ENCODE measurements at places on chromosomes 4 and X.
A peak's percentile ranks its signal among the peaks of the same experiment; 100 is the strongest.

GRCh38 chr4:8532245-8532781 is 47.9 kb upstream of the GPR78 start:
- no peak for ATAC-seq

GRCh38 chr4:105184316-105184980 is 37.8 kb downstream of the TET2 start:
- no peak for ATAC-seq

DNA sequence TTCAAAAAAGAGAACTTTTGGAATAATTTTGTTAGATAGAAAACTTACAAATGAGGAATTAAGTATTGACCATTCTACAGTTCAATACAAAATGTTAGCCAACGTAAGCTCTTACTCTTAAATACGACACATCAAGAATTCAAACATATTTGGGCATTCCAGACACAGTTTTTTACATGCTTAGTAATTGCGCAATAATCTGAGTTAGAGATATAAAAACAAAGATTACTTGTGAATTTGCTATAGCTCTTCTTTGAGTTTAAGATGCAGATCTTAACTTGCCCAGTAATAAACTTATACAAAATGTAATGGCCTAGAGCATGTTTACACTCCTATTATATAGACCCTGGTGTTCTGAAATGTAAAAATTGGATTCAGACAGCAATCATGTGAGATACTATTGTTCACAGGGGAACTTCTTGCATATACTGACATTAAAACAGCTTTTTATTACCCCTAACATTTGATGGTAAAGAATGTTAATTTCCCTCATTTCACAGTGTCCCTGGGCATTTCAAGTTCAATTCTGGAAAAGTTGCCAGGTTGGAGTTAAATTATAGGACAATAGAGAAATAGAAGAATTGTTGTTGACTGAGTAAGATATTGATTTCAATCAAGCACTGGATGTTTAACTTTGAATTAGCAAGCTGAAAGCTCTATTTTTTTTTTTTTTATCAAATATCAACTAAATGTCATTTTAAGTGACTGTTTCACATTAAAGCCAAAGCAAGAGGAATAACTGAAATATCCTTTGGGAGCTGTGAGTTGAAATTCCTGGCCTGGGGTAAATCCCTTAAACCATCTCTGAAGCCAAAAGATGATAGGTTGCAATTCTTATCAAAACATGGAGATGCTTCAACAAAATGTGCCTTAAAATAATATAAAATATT is 910 bp downstream of the HPGDS start:
- no peak for ATAC-seq

GRCh38 chr4:177605252-177605651 is 163.0 kb upstream of the AGA start:
- ATAC-seq = no peak

- no peak for ATAC-seq
These were observed 91.1 kb upstream of the KIT start for GRCh38 chr4:54566608-54567007.

GRCh38 chr4:41285202-41285863 is 28.6 kb downstream of the UCHL1 start:
- ATAC-seq = no peak

GRCh38 chrX:64925480-64925879 is 50.8 kb downstream of the ZC4H2 start:
- no peak for ATAC-seq

DNA sequence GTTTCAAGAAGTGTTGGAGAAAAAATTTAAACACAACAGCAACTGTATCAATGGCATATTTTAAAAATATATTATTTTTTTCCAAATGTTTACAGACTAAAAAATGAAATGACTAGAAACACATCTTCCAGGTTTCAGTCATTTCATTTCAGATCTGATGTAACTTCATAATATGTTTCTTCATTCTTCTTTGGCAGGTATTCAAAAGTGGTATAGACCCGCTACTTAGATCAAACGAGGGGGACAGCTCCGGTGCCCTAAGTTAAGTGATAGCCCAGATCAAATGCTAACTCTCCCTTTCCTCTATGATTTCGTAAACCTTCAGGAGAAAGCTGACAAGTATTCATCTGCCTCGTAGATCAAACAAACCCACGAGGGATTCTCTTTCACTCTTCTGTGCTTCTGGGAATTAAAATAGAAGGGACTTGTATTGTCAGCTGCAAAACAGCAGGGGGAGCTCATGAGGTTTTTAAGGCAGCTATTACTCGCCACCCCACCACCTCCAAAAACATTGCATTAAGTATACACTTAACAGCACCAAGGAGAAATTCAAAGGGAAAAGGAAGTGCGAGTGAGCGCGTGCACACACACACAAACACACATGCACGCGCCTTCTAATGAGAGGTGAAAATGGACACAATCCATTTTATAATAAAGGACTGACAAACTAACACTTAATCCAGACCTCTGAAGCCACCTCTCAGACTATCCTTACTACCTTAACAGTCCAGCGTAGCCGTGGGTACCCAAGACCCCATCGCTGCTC is 21.4 kb downstream of the HELT start:
- ATAC-seq = peak; percentile 52

GRCh38 chr4:71303287-71303686 is 35.5 kb upstream of the SLC4A4 start:
- ATAC-seq = no peak

DNA sequence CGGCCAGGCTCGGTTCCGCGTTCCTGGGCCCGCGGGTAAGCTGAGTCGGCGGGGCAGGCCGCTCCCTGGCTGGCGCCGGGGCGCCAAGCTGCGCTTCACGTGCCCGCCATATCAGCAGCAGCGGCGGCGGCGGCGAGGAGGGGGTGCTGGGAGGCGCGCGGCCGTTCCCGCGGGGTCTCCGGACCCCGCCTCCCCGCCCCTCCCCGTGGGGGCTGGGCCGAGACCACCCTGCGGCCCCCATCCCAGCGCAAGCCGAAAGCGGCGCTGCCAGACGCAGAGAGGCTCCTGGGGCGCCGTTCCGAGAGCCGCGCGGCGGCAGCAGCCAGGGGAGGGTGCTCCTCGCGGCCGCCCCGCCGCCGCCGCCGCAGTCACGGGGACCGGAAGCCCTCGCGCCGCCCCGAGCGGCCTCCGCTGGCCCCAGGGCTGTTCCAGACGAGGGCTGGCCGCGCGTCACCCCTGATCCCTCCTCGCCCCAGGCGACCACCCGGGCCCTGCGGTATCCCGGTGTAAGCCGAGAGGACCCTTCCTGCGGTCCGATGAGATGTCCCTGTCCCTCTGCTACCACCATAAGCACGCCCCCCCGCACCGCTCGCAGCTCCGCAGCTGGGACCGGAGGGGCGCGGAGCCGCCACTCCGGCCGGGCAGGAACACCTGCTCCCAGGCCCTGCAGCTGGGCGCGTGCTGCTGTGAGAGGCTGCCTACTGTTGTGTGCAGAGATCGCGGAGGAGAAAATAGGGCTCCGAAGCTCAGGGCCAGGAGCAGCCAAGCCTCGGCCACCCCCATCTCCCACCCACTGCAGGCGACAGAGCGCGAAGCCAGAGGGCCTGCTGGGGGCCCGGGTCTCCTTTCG is 7.5 kb upstream of the BCOR start:
- peak; percentile 61 for ATAC-seq

DNA sequence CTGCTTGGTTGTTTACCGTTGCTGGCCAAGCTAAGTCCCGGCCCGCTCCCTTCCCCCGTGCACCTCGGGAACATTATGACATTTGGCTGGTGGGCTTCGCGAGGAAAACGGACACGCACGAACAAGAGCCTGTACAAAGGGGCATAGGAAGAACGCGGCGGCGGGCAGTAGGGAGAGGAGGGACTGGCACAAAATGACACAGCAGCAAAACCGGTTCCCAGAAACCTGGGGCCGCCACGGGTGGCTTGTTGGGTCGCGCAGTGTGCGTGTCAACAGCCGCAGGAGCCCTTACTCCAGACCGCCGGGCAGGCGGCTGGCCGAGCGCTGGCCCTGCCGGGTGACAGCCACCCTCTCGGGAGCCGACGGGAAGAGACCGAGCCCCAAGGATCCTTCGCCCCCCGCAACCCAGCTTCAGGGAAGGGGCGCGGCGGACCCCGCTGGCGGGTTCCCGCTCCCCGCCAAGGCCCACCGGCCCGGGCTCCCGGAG is 1.6 kb upstream of the LIN54 start:
- ATAC-seq = peak; percentile 1

GRCh38 chrX:12999422-12999821 is 24.5 kb downstream of the TMSB4X start:
- ATAC-seq = peak; percentile 67

DNA sequence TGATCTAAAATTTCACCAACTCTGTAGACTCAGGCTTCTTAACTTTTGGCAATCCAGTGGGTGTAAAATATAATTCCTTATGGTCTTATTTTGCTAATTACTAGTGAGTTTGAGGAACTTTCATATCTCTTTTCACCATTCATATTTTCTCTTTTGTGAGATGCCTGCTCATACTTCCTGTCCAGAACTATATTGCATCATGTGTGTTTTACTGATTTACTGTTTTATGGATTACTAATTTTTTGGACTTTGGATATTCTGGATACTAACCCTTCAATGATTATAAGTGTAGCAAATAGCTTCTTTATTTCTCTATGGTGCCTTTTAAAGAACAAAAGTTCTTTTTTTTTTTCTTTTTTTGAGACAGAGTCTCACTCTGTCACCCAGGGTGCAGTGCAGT is 20.6 kb downstream of the GSX2 start:
- no peak for ATAC-seq

- no peak for ATAC-seq
These were observed 47.3 kb downstream of the TSPAN5 start for GRCh38 chr4:98610926-98611676.

GRCh38 chrX:119190831-119191230 is 45.3 kb upstream of the PGRMC1 start:
- ATAC-seq = no peak

- peak; percentile 60 for ATAC-seq
These were observed 51.6 kb downstream of the CLCN4 start for GRCh38 chrX:10208281-10208856.

- no peak for ATAC-seq
These were observed 426.3 kb upstream of the FAM241A start for GRCh38 chr4:111718763-111719559.

DNA sequence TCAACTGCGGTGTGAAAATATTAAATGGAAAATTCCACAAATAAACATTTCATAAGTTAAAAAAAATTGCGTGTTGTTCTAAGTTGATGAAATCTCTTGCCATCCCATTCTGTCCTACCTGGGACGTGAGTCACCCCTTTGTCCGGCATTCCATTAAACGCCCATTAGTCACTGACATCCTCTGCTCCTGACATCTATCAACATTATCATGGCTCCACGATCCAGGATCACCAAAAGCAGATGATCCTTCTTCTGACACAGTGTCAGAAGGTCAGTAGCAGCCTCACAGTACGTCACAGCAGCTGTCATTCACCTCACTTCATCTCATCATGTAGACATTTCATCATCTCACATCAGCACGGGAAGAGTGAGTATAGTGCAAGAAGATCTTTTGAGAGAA is 125.7 kb downstream of the ZNF827 start:
- no peak for ATAC-seq

- no peak for ATAC-seq
These were observed 456.5 kb upstream of the ADGRL3 start for GRCh38 chr4:60743654-60744053.

- ATAC-seq = no peak
These were observed 705.9 kb downstream of the FSTL5 start for GRCh38 chr4:161457906-161458305.

DNA sequence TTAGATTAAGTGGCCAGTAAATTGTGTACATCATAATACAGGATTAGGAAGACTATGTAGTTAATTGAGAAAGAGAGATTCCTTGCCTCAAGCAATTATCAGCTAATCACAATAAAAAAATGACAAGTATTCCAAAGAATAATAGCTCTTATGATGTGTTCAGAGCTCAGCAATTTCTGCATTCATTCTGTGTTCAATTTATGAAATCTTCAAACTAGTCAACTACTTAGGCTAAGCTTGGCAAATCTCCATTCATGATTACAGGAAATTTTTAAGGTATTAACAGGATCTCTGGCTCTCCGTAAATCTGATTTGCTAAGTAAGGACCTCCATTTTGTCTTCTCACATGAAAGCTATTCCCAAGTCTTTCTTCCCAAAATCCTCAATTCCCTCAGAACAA is 256.9 kb upstream of the TEX13A start:
- ATAC-seq = no peak

GRCh38 chrX:65999563-66000148 is 40.2 kb downstream of the VSIG4 start:
- ATAC-seq = no peak

DNA sequence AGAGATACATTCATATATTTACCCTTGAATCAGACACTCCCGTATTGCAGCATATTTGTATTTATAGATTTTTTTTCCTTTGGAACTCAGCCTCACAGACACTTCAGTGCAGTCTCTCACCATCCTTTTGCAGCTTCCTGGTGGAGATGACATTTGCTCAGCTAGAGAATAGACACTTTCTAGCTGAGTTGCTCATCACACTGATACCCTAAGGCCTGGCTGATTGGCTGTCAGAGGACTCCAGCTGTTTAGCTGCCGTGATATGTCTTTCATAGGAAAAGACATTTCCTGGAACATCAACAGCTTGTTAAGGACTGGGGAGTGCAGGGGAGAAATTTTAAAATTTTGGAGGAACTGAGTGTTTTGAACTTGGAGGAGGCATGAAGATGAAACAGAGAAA is 429.6 kb downstream of the SMARCA1 start:
- ATAC-seq = no peak

DNA sequence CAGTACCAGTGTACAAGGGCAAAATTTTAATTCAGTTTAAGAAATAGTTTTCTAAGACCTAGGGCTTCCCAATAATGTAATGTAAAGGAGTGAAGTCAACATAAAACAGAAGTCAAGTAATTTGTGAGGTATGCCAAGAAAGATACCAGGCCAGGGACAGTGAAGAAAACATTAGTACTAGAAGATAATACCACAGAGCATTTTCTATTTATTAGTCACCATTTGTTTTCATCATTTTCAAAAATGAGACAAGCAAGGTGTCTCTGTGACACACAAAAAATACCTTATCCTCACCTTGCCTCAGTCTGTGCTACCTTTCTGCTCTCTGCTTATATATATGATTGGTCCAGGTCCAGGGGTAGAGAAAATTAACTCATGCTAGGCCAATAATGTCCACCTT is 46.8 kb downstream of the VEGFC start:
- ATAC-seq = no peak

Measured in stimulated activated memory B cell treated with anti-CD40 and anti-IgM and Interleukin-4, amounts not matched to agents 10 μg/mL and 1 μg/mL and 100 μg/mL, for 72 hours (primary cell).